Stromal cell of bone marrow (primary cell): ENCODE measurements at places on chromosomes 5 and 9.

GRCh38 chr9:91026266-91026665 is 224.6 kb downstream of the SYK start:
- no peak for DNase-seq

DNA sequence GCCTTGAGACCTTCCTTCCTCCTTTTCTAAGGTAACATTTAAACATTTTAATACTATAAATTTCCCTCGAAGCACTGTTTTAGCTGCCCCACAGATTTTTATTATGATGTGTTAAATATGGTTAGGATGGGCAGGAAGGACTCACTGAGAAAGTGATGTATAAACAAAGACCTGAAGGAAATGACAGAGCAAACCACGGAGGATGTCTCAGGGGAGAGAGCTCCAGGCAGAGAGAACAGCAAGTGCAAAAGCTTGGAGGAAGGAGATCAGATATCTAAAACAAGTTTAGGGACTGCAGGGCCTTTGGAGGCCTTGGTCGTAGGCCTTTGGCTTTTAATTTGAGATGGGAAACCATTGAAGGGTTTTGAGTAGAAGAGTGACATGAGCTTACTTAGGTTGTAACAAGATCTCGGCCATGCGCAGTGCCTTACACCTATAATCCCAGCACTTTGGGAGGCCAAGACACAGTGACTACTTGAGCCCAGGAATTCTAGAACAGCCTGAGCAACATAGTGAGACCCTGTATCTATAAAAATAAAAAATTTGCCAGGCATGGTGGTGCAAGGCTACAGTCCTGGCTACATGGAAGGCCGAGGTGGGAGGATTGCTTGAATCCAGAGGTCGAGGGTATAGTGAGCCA is 35.5 kb upstream of the LRRTM2 start:
- no peak for DNase-seq

DNA sequence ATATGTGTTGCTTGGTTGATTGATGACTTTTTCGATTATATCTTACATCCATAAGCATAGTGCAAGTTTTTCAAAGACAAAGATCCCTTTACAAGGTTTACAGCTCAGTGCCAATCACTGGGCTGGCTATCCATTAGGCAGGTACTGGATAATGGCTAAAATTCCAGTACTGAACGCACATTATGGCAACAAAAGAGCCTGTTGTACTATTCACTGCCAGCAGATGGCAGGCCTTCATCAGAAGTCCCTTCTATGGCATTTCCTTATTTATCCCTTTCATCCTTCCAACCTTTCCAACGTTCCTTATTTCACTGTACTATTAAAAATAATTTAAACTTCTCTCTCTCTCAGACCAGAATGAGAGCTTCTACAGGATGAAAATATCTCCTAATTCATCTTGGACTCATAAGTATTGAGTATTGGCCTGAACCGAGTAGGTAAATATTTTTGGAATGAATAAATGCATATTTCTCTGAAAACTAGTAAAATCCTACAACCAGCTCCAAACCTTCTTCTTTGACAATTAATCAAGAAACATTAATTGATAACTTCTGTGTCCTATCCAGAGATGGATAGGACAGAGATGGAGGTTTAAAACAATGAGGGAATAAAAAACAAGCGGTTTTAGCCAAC is 6.7 kb upstream of the WNT8A start:
- DNase-seq: peak; percentile 45

DNA sequence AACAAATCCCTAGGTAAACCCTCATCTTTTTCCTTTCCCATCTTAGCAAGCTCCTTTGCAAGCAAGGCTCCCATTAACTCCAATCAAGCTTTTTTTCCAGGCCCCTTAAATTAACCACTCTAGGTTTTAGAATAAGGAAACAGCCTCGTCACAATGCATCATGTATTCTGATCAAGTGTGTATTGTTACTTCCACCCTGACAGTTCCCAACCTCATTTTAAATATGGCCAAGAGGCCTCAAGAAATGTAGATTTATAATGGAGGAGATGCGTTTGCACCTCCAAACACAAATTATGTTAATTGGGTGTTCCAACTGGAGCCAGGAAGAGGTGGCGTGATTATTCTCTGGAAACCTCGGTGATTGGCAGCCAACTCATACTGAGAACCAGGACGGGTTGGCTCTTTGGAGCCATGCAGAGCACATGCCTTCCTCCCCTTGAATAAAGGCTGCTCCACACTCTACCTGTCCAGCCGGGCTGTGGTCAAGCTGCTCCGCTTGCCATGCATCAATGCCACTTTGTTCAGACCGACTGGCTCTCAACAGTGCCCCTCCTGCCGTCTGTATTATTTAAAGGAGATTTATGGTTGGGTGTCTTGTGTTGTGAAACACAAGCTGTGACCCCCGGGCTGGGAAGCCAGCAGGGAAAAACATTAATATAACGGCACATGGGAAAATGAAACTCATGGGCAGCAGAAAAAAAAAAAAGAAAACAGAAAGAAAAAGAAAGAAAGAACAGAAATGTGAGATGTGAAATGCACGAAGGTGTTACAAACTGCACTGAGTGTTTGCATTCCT is 191.1 kb downstream of the EBF1 start:
- no peak for DNase-seq

- DNase-seq: peak; percentile 16
Observed at GRCh38 chr5:116389601-116390000, 185.0 kb downstream of the SEMA6A start.

GRCh38 chr9:109454041-109454440 is 44.1 kb downstream of the PTPN3 start:
- no peak for DNase-seq

DNA sequence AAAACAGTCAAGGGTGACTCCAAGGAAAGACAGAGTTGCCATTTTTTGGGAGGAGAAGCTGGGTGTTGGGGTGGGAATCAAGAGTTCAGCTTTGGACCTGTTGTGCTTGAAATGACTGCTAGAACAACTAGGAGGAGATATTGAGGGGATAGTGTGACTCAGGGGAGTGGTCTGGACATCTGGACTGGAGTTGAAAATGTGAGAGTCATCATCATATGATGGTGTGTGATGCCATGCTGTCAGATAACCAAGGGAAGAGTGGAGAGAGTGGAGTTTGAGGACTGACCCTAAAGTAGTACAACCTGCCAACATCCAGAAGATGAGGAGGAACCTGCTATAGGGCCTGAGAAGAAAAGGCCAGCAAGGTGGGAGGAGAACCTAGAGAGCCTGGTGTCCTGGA is 199.7 kb downstream of the ARHGEF28 start:
- no peak for DNase-seq

- DNase-seq: no peak
Observed at GRCh38 chr5:2904956-2905355, 153.5 kb upstream of the IRX2 start.

GRCh38 chr9:77092536-77092935 is 73.1 kb downstream of the FOXB2 start:
- peak; percentile 70 for DNase-seq

GRCh38 chr9:88218726-88219125 is 80.5 kb upstream of the SPATA31C2 start:
- DNase-seq: no peak
